Stimulated activated CD4-positive, alpha-beta T cell treated with anti-CD3 and anti-CD28 coated beads, Interleukin-12 subunit alpha, Interleukin-12 subunit beta, amount 100 ng/mL, for 24 hours (primary cell): ENCODE measurements at places on chromosomes 12 and 14.

DNA sequence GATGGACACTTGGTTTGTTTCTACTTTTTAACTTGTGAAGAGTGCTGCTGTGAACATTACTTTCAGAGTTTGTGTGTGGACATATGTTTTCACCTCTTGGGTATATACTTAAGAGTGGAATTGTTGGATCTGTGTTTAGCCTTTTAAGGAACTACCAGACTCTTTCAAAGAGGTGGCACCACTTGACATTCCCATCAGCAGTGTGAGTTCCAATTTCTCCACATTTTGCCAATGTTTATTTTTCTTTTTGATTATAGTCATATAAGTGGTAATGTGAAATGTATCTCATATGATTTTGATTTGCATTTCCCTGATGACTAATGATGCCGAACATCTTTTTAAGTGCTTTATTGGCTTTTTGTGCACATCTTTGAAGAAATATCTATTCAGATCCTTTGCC lies 44.8 kb downstream of the ARHGAP5 start:
- no peak for DNase-seq

DNA sequence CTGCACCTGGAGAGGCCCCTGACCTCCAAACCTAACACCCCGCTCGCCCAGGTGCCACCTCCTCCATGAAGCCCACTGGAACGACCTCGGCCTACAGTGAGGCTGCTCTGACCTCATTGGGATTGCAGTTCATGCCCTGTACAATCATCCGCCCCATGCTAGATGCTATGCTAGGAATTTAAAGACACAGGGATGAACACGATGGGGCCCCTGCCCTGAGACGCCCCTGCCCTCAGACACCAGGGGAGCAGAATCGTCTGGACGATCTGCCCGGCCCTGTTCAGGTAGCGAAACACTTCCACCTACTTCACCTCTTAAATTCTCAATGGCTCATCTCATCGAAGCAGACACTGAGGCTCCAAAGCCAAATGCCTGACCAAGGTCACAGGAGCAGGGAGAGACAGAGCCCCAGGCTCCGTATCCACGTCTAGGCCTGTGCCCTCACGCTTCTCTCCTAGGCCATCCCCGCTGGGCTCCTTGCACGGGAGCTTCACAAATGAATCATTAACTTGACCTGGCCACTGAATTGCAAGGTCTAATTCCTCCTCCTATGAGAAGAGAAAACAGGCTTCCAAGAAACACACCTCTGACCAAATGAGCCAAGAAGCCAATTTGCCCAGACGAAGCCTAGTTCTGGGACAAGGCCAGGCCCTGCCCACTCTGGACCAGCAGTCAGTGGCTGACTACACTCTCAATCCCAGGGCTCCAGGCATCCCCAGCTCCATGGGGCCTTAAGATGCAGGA lies 35.2 kb downstream of the SCARB1 start:
- DNase-seq, result no peak

DNA sequence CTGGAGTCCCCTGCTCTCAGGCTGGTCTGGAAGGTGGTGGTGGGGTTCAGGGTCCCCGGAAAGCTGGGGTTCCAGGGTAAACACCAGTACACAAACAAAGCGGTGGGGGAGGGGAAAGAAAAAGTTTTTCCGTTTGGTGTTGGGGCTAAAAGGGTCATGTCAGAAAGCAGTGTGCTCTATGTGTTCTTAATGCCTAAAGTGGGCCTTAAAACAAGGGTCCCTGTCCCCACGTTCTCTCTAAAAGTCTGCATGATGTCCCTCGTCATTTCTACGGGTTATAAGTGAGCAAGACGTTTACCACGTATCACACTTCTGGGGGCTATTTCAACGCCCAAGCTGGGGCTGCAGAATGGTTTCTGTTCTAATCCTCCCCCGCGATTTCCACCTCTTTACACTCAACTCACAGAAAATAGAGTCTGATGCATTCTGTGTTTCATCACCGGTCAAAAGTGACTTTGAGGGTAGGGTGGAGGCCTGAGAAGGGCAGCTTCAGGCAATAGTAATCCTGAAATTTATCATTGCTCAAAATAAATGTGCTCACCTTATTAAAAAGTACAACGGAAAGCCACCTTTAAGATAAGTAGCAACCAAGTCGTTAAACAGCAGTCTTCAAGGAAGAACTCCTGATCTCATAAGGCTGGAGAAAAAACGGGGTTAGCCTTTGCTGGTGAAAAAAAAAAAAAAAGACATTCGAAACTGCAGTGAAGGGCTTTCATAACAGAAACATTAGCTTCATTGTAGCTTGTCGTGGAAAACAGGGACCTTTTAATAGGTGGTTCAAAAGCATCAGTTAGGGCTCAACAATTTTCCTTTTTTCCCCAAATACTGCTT lies 63.9 kb upstream of the PTGR2 start:
- no peak for DNase-seq

GRCh38 chr14:88264116-88264515 lies 59.0 kb downstream of the KCNK10 start:
- no peak for DNase-seq

- no peak for DNase-seq
Measured at GRCh38 chr12:124501112-124501561, 66.3 kb downstream of the NCOR2 start.

DNA sequence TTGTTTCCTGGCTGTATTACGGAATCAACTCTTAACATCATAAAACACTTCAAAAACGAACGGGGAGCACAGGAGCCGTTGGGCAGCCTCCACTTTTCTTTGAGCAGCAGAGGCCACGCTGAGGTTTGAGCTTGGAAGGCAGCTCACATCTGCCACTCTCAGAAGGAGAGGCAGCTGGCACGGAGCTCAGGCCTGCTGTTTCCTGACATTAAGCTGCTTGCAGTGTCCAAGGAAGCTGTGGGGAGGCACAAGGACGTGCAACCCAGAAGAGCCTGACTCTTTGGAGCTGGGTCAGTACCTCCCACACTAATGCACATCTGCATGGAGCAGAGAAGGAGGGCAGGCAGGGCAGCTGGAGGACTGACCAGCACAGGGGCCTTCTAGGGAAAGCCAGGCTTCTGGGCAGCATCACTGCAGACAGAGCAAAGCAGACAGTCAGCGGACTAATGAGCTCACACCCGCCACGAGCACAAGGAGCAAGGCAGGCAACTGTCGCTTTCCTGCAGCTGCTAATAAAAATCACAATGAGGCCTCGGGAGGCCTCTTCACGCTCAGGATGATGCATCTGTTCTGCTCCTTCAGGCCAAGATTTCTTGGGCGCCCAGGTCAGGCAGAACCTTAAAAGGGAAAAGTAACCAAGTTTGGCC lies 211.1 kb downstream of the GLT1D1 start:
- no peak for DNase-seq

DNA sequence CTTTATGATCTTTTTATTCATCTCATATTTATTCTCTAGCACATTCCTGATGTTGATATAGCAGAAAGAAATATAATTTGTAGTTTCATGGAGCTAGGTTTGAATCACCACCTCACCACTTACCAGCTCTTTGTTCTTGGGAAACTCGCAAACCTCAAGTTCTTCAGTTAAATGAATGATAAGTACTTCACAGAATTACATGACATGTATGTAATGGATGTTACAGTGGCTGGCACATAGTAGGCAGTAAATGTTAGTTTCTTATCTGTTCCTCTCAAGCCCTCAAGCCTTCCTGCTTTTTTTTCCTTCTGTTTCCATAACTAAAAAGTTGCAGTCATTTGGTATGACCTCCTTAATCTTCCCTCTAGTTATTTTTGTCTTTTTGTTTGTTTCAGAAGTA lies 54.9 kb downstream of the SPATS2 start:
- no peak for DNase-seq

DNA sequence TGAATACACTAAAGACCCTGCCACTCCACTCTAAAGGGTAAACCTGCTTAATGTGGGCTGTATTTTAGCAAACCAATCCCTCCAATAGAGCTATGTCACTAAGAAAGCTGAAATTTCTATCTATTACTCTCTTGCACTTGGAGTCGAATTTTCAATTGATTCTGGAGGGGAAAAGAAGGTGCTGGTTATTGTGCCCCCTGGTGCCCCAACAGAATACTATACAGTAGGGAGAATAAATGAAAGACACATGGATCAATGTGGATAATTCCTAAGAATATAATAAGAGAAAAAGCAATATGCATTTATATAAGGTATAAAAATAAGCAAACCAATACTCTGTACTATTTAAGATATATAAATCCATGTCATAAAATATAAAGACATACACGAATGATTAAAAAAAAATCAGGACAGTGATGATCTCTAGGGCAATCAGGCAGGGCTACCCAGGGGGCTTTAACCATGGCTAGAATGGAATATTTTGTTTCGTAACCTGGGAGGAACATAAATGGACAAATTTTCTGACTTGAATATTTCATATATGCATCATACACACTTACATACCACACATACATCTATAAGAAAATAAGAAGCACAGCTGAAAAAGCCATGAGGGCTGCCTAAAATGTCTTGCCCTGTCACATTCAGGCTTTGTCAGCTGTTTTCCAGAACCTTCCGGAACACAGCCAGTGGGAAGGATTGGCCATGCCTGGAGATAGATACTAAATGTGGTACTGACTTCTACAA lies 54.4 kb downstream of the EFCAB11 start:
- no peak for DNase-seq

DNA sequence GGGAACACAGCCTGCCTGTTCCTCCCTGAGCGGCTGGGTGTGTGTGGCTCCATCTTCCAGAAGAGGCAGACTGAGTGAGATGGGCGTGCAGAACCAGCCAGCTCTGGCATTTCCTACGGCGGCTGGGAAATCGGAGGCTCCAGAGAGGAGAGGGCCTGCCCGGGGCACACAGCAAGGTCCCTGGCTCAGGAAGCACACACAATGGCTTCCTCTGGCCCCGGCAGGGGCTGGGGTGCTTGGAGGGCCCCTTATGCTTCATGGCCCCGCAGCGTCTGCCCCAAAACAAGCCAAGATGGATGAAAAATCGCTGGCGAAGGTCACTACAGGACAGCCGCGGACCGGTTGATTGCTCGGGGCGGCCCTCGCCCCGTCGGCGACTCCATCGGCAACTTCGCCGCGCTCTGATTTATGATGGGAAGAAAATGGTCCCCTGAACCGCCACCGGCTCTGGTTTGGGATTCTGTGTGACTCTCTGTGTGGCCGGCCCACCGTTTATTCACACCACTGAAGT lies 191.5 kb upstream of the C14orf180 start:
- no peak for DNase-seq

DNA sequence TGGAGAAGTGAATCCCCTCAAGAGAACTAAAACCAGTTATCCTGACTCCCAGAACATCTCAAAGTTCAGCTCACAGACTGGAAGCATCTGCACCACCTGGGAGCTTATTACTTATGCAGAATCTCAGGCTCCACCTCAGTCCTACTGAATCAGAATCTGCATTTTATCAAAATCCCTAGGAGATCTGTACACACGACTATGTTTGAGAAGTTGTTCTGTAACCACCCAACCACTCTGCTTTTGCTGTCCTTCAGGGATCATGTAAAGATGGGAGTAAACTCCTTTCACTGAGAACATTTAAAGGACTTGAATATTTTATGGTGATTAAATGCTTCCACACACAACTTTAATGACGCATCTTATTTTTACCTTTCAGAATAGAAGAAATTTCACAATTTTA lies 98.0 kb downstream of the KIF21A start:
- no peak for DNase-seq

GRCh38 chr12:105922670-105923102 lies 216.1 kb downstream of the NUAK1 start:
- no peak for DNase-seq

DNA sequence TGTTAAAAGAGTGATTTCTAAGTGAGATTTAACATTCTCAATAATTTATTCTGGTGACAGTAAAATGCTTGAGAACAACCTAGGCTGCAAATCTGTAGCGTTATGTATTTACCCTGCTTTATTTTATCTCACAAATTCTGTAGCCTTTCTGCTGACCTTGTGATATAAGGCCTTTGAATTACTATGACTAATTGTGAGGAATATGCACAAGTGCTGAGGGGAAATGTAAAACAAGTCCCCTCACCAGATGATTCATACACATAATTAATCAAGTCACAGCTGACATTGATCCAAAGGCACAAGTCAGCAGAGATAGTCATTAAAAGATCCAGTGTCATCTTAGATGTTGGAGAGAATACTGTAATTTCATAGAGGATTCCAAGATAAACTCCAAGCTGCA lies 992.7 kb upstream of the USP15 start:
- DNase-seq, result no peak

DNA sequence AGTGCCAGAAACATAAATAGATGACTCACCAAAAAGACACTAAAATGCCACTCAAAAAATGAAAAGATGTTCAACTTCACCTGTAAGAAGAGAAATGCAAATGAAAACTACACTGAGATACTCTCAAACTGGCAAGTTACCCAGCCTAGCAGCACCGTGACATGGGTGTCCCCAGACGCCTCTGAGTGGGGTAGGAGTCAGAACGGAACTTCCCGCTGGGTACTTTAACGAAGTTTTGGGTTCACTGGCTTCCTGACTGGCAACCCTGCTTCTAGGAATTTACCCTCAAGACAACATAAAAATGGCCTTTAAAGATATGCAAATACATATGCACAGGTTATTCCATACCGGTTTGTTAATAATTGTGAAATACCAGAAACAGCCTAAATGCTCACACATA lies 52.6 kb downstream of the RIMBP2 start:
- DNase-seq, result no peak

DNA sequence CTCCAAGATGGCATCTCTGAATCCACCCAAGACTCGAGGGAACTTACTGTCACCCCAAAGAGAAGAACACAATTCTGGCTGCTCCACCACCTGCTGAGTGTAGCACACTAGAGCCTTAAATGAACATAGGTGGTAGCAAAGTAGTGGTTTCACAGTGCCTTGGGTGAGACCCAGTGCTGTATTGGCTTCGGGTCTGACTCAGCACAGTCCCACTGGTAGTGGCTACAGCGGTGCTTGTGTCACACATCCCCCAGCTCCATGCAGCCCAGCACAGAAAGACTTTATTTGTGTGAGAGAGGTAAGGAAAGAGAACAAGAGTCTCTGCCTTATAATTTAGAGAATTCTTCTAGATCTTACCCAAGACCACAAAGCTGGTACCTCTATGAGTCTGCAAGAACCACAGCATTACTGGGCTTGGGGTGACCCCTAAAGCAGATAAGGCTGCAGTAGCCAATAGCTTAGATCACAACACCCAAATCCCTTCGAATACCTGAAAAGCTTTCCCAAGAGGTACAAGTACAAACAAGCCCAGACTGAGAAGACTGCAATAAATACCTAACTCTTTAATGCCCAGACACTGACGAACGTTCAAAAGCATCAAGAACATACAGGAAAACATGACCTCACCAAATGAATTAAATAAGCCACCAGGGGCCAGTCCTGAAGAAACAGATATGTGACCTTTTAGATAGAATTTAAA lies 83.3 kb upstream of the SLC38A4 start:
- DNase-seq, result no peak

- DNase-seq, result no peak
Measured at GRCh38 chr14:93100100-93100499, 15.6 kb downstream of the ITPK1 start.

- no peak for DNase-seq
Measured at GRCh38 chr12:56040151-56040550, 1.6 kb upstream of the RPS26 start.

DNA sequence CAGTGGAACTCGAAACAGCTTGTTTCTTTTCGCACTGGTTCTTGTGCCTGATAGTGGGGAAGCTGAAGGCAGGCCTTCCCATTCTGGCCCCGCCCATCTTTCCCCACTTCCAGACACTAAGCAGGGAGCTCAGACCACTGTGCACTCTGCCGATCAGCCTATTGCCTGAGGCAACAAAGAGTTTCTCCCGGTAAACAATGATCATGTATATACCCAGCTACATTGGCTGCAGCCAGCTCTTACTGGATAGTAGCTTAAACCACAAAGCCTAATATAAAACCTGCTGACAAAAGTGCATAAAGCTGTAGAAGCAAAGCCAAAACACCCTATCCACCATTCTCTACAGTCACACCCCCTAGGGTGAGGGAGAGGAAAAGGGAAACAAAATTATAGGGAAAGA lies 24.7 kb upstream of the GLIPR1 start:
- DNase-seq, result no peak
